ENCODE measurements at places on chromosomes 12 and 14. TPM values are rescaled to one million over a fixed set of nuclear protein-coding genes. Genes with fewer than 3 reads are reported as not detected.

Gene MEG3
- polyA plus RNA-seq: 122 TPM

Gene KDM5A
- polyA plus RNA-seq: 43.3 TPM

Gene MIP
- 0.21 TPM for polyA plus RNA-seq

Gene SLCO1B1
- not detected for polyA plus RNA-seq

Gene DGLUCY
- 85.1 TPM for polyA plus RNA-seq

Gene FGD4
- polyA plus RNA-seq: 16.1 TPM

Gene DHRS4L2
- polyA plus RNA-seq: 44.3 TPM

Gene TCL1A
- 0.75 TPM for polyA plus RNA-seq

Gene IL26
- not detected for polyA plus RNA-seq

Gene CCDC197
- polyA plus RNA-seq: not detected

Gene CLEC2A
- polyA plus RNA-seq: not detected

Gene EMP1
- polyA plus RNA-seq: 90.6 TPM

Gene SERPINA6
- polyA plus RNA-seq: 7.9 TPM

Gene ADAMTS20
- 0.86 TPM for polyA plus RNA-seq

Gene ADAM20
- 0.16 TPM for polyA plus RNA-seq

Gene CIROP
- polyA plus RNA-seq: not detected

Gene FBRSL1
- 82.2 TPM for polyA plus RNA-seq

Gene ANKRD33
- polyA plus RNA-seq: 0.53 TPM

Gene LALBA
- polyA plus RNA-seq: not detected

Gene PLEKHD1
- 6.3 TPM for polyA plus RNA-seq

Gene SDR9C7
- 0.21 TPM for polyA plus RNA-seq

Gene NABP2
- polyA plus RNA-seq: 28.3 TPM

Gene TPH2
- polyA plus RNA-seq: not detected

Gene C1RL
- 46.9 TPM for polyA plus RNA-seq

Gene NELL2
- 16.4 TPM for polyA plus RNA-seq

Gene SOX5
- 7.2 TPM for polyA plus RNA-seq

Gene EIF2S1
- polyA plus RNA-seq: 96.4 TPM

Gene TNFRSF1A
- 90.2 TPM for polyA plus RNA-seq

Gene RAD9B
- 1.0 TPM for polyA plus RNA-seq

Gene KRT3
- not detected for polyA plus RNA-seq

Gene KLHL28
- 14.9 TPM for polyA plus RNA-seq

Gene FSCB
- not detected for polyA plus RNA-seq

Gene KRT7
- polyA plus RNA-seq: 62.3 TPM

Gene ACTR6
- polyA plus RNA-seq: 32.6 TPM

Gene TMEM119
- polyA plus RNA-seq: 15.3 TPM

Gene JPH4
- polyA plus RNA-seq: 13.5 TPM

Gene SPTB
- polyA plus RNA-seq: 18.8 TPM

Gene HCAR2
- polyA plus RNA-seq: 0.40 TPM

Gene TMEM132D
- polyA plus RNA-seq: 0.90 TPM

Gene CABP1
- 4.7 TPM for polyA plus RNA-seq

Gene RPS26
- polyA plus RNA-seq: 522 TPM

Gene PTPRO
- polyA plus RNA-seq: 182 TPM

Gene RNASE3
- polyA plus RNA-seq: 1.4 TPM

Gene HOXC12
- polyA plus RNA-seq: not detected
